ENCODE measurements at places on chromosomes 2 and 18.

- DNase-seq: no peak
Observed at GRCh38 chr2:74588664-74589063, 34.1 kb downstream of the DOK1 start.

- no peak for DNase-seq
Observed at GRCh38 chr2:195613922-195614321, 43.1 kb upstream of the SLC39A10 start.

DNA sequence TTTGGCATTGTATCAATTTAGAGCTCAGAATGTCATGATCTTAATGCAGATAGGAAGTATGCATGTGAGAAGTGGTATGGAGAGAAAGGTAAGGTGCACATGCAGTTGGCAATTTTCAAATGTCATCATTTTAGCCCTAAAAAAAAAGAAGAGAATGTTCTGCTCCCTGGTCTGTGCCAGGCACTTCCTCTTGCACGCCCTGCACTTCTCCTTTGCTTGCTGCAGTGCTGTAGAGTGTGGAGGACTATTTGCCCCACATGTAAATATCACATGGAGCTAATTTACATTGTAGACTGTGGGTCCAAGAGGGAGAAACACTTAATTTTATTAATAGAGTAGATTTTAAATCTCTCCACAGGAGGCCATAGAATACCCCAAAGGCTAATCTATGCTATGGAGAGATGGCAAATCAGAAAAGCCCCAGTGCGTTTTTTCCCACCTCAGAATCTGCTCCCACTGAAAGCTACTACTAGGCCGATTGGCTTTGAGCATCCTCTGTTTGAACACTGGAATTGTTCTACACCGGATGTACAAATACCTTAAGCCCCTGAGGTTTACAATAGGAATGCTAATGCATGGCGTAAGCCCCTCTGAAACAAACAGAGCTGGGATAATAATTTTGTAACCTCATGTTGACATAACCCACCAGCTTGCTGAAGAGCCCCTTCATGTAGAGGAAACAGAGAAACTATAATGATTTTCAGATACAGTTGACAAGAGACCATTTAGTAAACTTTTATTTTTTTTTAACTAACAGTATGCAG, 137.2 kb upstream of the KLHL14 start:
- DNase-seq: no peak

DNA sequence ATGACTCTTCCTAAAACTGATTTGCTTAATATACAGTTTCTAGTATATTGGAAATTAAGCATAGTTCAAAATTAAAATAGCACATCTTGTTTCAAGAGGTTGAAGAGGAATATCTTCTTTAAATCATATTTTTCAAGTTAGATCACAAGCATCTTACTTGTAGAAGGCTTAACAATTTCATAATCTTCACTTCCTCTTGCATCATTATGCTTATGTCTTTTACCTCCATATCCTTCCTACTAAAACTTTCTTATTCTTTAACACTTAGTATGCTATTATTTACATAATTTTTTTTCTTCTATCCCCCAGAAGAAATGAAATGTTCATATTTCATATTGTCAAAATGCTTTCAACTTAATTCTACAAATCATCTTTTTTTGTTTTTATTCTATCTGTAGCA, 1354.9 kb upstream of the TMEFF2 start:
- no peak for DNase-seq

GRCh38 chr18:56235071-56235470, 403.3 kb downstream of the TXNL1 start:
- DNase-seq: no peak

- peak; percentile 19 for DNase-seq
Observed at GRCh38 chr2:163348857-163349380, 386.9 kb downstream of the FIGN start.

GRCh38 chr2:234864506-234864905, 87.3 kb upstream of the SH3BP4 start:
- no peak for DNase-seq

DNA sequence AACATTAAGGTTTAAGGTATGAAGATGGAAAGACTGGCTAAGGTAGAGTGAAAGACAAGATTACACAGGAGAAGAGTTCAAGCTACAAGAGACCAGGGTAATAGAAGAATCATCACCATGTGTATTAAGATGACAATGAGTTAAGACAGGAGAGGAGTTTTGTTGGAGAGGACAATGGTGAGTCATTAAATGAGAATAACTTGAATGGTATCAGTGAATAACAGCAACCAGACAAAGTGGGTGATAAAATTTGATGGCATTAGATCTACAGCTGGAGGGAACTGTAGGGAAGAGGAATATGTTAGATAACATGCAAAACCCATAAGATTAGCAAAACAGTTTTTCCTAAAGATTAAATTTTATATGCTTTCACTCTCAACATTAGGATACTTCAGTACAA, 18.8 kb upstream of the ENOSF1 start:
- no peak for DNase-seq

- no peak for DNase-seq
Observed at GRCh38 chr18:13616041-13616440, 110.3 kb downstream of the FAM210A start.

DNA sequence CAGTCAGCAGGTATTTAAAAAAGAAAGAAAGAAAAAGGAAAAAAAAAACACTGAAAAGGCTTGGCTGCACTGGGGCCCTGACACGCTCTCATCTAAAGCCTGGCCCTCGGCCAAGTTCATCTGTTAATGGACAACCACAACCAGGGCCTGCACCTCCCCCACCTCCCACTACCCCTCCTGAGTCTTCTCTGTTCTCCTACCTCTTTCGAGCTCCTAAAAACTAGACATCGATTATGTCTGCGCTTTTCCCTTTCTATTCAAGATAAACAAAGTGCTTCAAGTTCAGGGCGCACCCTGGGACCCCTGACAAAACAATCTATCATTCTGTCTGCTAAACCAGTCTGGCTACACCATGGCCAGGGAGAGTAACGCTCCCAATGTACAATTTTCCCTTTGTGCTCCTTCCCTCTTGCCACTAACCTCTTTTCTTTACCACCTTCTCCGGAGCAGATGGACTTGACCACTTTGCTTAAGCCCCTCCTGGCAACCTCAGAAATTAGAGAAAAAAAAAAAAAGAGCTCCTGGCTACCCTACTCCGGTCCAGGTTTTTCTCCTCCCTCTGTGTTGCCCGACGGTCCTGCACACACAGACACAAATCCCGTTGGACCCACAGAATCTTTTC, 22.7 kb downstream of the BCL11A start:
- DNase-seq: peak; percentile 68

DNA sequence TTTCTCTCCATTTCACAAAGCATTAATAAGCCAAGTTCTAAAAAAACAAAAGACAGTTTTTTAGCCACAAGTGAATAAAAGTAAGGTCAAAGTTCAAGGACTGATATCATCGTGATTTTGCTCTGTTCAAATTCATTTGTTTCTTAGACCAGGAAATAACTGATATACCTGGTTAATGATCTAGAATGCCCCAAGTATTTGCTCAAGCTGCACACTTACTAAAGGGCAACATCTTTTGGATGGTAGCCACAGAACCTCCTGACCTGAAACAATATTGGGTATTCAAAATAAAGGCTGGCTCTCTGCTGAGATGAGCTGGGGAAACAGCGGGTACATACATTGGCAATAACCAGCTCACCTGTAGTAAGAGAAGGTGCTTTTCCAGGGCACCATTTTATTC, 314.7 kb upstream of the LYPD1 start:
- DNase-seq: no peak

DNA sequence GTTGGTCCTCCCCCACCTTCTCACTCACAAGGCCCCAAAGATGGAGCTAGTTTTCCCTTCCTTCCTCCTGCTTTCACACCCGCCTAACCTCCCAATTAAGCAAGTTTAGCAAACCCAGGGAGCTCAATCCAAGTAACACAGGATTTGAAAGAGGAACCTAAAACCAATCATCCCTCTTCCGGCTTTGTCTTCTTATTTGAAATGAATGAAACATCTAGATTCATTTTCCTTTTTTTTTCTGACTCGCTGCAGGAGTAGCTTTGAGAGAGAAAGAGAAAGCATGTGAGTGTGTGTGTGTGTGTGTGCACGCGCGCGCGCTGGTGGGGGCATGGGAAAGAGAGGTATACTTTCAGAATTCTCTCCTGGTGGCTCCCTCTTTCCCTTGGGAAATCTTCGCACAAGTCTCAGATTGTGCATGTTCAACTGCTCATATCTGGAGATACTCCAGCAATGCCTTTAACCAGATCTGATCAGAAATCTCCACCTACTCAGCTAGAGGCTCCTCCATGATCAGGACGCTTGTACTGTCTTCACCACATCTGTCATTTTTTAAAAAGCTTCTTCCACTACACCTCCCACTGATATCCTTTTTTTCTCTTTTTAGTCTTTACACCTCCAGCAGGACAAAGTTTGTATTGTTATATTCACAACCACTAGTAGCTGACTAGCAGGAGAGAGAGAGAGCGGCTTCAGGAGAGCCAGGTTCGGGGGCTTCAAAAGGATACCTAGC, 1.7 kb downstream of the SLC8A1 start:
- no peak for DNase-seq

DNA sequence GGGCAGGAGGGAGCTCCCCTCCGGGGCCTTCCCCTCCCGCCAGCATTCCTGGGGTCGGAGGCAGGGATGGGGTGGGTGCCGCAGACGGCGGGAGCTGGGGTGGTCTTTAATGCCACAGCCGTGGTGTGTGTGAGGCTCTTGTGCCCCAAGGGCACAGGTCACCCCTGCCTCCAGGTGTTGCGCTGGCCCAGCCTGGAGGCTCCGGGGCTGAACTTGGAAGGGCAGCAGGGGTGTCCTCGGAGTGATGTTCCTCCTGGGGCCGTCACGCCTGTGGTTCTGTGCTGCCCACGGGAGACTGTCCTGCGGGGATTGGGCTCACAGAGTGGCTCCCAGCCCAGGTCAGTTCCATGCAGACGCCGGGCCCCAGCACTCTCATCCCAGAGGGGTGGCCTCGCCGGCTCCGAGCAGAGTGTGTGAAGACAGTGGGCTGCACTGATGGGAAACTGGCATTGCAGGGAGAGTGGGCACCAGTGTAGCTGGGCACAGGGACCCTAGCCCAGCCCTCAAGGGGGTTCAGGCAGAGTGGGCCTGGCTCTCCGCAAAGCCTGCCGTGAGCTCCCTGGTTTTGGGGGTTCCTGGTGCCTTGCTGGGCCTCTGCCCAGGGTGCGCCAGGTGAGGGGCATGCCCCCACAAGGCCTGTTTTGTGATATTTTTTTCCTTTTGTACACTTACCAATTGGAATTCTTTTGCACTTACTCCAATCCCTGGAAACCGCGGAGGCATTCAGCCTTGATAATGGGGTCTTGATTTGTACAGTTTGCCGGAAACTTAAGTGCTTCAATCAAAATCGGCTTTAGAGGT, 56.7 kb downstream of the NFATC1 start:
- DNase-seq: no peak

DNA sequence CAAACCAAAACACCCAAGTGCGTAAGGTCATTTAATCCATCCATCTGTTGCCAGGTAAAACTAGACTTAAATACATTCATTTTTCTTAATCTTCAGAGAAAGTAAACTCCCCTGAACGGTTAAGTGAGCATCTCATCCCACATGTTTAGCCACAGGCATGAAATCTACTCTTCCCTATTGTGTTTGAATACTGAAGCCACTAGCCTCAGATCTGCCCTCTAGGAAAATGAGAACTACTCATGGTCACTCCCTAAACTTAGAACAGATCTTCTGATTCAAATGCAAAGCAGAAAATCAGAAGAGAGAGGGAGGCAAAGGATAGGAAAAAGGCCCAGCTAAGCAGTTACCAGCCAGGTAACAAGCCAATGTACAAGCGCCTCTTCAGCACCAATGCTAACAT, 7.1 kb downstream of the TMEM247 start:
- no peak for DNase-seq

DNA sequence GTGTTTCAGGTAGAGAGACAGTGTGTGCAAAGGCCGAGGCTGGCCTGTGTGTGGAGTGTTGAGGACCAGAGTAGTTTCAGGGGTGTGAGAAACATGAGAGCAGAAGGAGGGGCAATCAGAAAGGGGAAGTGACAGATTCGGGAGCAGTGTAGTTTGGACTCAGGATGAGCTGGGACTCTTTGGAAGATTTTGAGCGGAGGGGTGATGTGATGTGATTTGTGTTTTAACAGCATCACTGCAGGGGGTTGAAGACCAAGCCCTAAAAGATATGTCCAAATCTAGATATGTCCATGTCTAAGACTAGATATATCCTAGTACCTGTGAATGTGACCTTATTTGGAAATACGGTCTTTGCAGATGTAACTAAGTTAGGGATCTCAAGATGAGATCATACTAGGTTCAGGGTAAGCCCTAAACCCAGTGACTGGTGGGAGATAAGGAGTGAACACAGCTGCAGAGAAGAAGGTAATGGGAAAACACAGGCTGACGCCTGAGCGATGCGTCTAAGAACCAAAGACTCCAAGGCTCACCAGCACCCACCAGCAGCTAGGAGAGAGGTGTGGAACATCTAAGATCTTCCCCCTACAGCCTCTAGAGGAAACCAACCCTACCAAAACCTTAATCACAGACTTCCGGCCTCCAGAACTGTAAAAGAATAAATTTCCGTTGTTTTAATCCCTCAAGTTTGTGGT, 38.5 kb upstream of the MYO3B start:
- DNase-seq: no peak

DNA sequence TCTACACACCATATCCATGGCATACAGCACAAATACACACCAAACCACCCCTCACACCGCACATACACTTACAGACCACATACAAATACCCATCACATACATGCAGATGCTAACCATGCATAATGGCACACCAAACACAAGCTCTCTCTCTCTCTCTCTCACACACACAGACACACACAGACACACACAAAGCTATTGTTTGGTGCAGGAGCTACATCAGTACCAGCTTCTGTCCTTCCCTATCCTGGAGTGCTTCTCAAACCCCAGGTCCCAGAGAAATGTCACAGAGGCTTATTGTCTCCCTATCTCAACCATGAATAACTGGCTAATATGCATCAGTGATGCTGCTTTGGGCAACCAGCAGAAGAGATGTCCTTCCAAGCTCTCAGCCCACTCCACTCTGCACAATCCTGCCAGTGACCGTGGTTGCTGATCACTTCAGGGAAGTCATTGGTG, 36.5 kb upstream of the ST3GAL5 start:
- no peak for DNase-seq

GRCh38 chr18:79574938-79575525, 104.6 kb upstream of the CTDP1 start:
- no peak for DNase-seq

DNA sequence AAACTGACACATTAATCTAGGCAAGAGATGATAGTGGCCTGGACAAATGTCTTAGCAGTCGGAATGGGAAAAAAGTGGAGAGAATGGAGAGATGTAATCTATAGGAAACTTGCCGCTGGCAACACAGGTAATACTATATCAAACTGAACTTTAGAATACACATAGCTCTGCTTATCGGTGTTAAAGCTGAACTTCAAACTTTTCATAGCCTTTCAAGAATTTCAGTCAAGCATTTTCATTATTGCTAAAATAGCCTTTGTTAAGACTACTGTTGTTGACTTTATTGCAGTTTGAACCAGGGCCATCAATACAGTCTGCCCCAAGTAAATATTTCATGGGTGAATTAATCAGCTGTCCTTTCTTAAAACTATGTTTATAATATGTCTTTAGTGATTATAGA, 12.9 kb upstream of the CHST9 start:
- no peak for DNase-seq

Measured in left cardiac atrium (tissue), 4 donors.